ENCODE measurements at places on chromosomes 5 and 9.

GRCh38 chr5:81995407-81995806, 23.6 kb downstream of the ATG10 start:
- DNase-seq: no peak

GRCh38 chr5:94039101-94039500, 297.7 kb upstream of the POU5F2 start:
- no peak for DNase-seq

DNA sequence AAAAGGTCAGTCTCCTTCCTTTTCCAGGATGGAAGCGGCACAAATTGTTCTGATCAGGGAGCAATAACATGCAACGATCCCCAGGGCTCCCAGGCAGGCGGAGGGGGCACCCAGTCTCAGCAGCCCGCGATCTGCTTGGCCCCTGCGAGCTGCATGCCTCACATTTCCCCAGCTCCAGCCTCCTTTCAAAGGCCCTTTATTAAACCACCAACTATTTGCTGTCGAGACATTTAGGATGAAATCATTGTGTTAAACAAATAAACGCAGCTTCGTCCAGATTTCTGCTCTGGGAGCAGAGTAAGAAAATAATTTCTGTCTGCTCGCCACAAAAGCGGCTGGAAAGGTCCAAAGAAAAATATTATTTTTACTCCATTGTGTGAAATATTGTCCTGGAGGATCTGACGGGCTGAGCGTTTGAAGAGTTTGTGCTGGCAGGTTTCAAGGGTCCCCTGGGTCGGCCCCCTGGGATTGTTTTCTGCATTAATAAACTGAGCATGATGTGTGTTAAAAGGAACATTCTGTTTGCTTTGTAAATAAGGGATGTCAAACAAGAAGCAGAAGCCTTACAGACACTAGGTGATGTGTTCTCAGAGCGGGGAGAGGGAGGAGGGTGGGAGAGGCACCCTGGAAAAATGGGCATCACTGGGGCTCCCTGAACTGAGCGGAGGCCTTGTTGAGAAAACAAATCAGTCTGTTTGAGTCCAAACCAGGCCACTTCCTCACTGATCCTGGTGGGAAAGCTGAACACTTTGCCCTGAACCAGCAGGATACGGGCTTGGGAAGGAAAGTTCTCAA, 110.1 kb downstream of the FOXD1 start:
- no peak for DNase-seq

DNA sequence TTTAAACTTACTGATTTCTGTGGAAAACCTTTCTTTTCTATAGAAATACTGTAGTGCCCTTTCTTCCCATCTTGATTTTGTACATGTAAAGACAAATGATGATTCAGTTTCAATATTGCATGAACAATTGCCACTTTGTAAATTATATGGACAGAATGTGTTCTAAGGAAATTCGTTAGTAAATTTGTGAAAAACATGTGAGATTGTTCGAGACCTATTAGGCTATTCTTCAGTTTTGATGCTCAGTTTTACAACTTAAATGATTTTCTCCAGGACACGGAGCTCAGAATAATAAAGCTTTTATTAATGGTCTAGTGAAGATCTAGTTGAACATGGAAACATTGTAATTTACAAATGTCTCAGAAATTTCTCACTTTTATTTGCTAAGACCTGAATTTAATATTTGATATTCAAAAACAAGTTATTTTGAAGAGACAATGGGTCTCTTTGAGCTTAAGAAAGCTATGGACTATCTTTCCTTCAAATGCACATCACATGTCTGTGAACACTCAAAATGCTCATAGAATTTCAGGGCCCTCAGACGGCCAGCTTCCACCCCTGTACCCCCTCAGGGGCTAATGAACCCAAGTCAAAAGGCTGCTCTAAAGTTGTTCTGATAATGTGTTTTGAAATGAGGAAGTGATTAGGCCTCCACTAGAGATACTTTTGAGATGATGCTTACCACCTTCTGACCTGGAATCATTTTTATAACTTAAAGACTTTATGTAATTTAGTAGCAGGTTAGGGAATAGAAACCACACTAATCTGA, 54.1 kb upstream of the FSD1L start:
- DNase-seq: no peak

GRCh38 chr9:101427957-101428655, 7.5 kb downstream of the ALDOB start:
- DNase-seq: no peak

- peak; percentile 84 for DNase-seq
Observed at GRCh38 chr5:143262393-143263174, 140.9 kb downstream of the NR3C1 start.

DNA sequence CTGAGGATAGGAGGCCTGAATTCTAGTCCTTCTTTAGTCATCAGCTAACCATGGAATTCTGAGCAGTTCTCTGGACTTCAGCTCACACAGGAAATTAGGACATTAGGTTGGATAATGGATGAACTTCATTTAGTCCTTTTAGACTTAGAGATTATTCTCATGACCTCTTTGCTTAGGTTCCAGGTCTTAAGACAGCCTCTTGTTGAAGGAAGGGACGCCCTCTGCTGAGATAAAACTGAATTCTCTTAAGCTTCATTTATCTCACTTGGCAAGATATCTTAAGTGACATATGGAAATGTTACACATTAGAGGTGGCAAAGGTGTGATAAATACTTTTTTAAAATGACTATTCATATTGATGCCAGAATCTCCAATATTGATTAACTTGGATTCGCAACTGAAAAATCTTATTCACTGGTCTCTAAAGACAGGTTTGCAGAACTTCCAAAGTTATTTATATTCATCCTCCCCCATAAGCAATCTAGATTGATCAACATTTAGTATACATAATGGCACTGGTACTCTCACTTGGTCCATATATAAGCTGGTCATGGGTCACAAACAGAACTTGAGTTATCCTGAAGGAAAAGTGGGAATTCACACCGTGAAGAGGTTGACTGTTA, 16.9 kb upstream of the ZNF366 start:
- peak; percentile 86 for DNase-seq

- no peak for DNase-seq
Observed at GRCh38 chr5:174644923-174645322, 79.5 kb upstream of the MSX2 start.

- no peak for DNase-seq
Observed at GRCh38 chr9:71796100-71796767, 27.9 kb upstream of the CEMIP2 start.

DNA sequence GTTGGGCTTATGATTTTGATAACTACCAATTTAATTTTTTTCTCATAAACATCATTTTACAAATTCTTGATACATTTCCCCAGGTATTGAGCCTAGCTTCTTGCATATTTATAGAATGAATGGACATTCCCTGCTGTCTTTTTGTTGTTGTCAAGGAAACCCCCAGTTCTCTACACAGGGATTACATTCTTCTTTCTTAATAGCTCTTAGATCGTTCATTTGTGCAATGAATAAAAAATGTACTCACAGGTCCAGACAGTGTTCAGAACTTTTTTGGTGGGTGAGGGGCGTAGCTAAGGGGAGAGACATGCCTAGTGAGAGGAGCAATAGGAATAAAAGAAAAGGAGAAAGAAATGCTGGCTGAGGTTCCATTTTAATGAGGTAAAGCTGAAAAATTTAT, 58.6 kb downstream of the VCAN start:
- DNase-seq: no peak

DNA sequence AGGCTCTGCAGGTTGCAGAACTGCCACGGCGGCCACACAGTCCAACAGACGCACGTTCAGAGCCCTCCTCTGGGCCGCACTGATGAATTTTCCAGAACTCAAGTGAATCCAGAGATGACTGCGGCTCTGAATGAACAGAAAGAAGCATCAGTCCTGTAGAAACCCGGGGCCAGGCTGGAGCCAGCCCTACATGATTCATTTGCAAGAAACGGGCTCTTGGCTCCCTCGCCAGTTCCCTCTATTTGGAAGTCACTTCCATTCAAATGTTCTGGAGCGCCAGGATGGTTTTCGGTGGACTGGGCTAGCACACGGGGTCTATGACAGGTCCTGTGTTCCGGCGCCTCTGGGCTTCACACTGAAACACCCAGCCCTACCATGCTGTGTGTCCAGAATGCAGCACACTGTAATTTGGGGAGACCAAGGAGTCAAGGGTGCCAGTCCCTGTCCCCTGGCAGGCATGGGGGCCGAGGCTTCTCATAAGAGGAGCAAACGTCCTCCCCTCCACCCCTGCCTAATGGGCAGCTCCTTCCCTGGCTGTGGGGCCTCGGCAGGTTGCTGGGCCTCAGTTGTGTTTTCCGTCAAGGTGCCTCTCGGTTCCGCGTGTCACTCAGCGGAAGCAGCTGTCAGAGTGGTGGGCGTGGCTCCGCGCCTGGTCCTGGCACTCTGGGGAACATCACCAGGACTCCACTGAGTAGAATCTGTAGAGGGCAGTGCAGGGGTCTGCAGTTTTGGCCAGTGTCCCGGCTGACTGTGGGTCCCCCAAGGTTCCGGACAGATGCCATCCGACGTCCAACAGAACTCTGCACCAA, 18.1 kb upstream of the COL5A1 start:
- DNase-seq: no peak

- DNase-seq: peak; percentile 24
Observed at GRCh38 chr9:1490341-1491232, 440.4 kb downstream of the DMRT2 start.

DNA sequence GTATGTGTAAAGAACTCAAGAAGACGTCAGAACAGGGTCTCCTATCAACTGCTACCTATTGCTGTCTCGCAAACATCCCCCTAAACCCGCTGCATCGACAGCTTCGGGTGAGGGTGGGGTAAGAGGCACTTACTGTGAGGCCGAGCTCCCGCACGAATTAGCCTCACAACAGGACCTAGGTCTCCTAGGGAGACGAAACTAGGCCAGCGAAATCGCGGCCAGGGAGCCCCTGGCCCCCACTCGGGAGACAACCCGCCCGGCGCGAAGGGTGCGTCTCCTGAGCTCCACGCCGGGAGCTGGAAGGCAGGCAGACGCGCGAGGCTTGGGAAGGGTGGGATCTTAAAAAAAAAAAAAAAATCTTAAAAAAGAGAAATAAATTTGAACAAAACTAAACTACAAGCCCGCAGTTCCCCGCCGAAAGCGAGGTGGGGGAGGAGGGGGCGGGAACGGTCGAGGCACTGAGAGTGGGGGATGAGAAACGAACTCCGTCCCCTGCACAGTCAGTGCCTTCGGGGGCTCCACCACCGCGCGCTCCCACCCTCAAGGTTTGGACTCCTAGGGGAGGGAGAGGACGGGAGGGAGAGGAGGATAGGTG, 33.0 kb upstream of the NFIB start:
- DNase-seq: no peak

- DNase-seq: no peak
Observed at GRCh38 chr9:135147474-135147805, 60.0 kb downstream of the OLFM1 start.

- DNase-seq: no peak
Observed at GRCh38 chr9:128415281-128415680, 5.4 kb upstream of the CERCAM start.

DNA sequence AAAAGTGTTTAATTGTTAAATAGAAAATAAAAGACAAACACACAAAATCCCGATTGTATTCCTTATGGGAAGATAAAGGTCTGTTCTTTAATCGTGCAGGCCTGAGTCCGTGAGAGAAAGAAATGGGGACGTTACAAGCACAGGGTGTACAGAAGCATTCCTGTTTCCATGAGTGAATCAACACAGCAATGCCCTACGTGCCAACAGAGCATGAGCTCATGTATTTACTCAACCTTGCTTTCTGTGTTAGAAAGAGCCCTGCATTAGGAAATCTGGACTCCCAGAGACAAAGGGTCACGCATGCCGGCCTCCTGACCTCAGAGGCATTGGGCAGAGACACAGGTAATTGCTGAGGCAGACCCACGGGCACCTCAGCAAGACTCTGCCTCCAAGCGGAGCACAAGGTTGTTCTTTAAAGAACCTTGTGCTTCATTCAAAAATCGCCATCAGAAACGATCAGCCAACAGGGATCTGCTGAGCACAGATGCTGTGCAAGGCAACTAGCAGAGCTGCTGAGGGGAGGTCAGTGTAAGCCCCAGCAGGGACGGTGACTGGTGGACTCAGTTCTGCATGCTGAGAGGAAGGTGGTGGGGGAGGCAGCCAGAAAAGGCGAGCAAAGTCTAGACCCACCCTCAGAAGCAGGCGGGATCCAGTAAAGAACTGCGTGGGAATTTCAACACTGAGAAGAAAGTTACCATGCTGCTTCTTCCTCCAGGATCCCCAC, 101.0 kb downstream of the TLE1 start:
- DNase-seq: peak; percentile 85

DNA sequence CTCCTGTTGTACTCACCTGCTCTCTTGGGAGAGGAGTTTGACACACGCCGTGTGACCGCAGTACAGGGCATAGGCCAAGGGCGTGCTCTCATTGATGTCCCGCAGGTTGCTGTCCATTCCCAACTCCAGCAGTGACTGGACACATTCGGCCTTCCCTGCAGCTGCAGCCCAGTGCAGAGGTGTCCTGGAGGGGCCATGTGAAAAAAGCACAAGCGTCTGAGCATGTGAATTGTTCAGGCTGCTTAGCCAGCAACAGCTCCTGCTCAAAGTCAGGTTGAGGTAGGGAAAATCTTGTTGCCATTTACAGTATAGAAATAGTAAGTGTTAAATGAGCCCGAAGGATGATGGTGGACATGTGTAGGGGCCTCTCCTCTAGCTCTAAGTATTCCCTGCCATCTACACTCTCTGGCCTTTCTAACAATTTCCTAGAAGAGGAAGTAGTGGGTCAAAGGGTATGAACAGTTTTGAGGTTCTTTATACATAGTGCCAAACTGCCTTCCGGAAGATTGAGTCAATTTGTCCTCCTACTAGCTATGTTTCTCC, 116.5 kb downstream of the ANKRD55 start:
- DNase-seq: no peak

DNA sequence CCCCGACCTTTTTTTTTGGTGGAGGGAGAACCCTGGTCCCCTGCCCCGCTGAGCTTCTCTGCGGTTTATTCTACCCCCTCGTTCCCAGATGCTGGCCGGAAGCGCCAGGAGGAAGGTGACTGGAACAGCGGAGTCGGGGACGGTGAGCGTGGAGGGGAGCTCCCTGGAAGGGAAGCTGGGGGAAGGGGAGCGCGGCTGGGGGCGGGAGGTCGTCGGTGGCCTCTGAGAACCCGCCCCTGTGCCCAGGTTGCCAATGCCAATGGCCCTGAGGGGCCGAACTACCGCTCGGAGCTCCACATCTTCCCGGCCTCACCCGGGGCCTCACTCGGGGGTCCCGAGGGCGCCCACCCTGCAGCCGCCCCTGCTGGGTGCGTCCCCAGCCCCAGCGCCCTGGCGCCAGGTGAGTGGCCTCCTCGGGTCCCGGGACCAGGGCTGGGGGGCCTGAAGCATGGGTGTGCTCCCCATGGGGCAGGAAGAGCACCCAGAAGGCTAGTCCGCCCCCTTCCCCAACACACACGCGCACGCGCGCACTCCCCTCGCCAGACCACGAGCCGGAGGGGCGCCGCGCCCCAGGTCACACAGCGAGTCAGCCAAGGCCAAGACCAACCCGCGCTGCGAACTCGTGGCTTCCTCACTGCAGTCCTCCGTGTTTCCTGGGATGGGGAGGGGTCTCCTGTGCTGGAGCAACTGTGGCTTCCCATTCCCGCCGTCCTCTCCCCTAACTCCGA, 10.6 kb downstream of the MYOZ3 start:
- DNase-seq: no peak
